ENCODE measurements at places on chromosomes 7 and 10.

- peaks cover 4% of the 10 kb centered on the region for H3K36me3 ChIP-seq
- H3K4me3 ChIP-seq: no peak overlapping the region
- no peaks in the 10 kb centered on the region for H3K27me3 ChIP-seq
- no peak overlapping the region for H3K27ac ChIP-seq
- no peak for DNase-seq
These were observed 39.9 kb downstream of the PLEKHA8 start for GRCh38 chr7:30068117-30068516.

GRCh38 chr10:58044072-58044471 lies 223.6 kb downstream of the IPMK start:
- H3K27me3 ChIP-seq: no peaks in the 10 kb centered on the region
- no peaks in the 10 kb centered on the region for H3K4me1 ChIP-seq
- H3K36me3 ChIP-seq: no peaks in the 10 kb centered on the region
- no peak overlapping the region for H3K27ac ChIP-seq

GRCh38 chr10:4337563-4337962 lies 488.4 kb upstream of the AKR1E2 start:
- no peak overlapping the region for H3K4me3 ChIP-seq
- H3K4me1 ChIP-seq: no peaks in the 10 kb centered on the region
- H3K27ac ChIP-seq: no peak overlapping the region
- DNase-seq: no peak
- no peaks in the 10 kb centered on the region for H3K36me3 ChIP-seq

DNA sequence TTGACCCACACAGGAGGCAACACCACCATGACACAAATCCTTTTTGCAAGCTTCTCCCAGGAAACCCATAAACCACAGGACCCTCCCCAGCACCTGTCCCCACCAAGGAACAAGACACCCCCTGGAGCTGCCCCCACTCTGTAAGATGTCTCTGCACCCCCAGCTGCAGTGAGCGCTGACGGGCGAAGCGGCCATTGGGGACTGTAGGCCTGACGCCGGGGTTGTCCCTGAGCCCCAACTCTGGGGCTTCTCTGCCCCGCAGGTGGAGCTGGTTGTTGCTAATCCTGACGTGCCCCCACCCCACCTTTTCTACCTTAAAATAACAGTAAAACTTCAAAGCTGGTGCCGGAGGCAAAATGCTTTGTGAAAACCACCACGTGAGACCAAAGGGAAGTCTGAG lies 94.7 kb upstream of the PPP2R2D start:
- no peaks in the 10 kb centered on the region for H3K4me1 ChIP-seq
- H3K4me3 ChIP-seq: no peak overlapping the region
- H3K36me3 ChIP-seq: no peaks in the 10 kb centered on the region
- H3K27me3 ChIP-seq: no peaks in the 10 kb centered on the region
- no peak for DNase-seq
- no peak overlapping the region for H3K27ac ChIP-seq

DNA sequence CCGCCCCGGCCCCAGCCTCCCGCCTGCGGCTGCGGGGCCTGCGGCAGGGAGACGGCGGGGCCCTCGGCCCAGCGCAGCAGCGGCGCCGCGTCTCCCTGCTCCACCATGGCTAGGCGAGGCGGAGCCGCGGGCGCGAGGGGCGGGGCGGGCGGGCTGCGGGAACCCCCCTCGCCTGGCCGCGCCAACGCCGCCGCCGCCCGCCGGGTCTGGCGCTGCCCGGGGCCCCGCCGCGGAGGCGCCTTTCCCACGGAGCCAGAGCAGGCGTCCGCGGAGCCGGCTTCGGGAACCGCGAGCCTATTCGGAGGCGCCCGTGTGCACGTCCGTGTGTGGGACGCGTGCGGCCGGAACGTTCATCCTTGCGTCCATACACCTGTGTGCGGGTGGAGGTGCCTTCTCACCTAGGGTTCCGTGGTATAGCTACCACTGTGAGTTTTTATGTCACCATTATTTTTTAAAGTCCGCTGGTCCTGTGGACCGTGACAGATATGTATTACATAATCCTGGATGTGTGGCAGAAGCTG lies at the start of gene DENND11:
Gene DENND11, minus strand, starts transcription at position 120 of the 521 bp plus-strand sequence. Its CDS starts 13 bp downstream, at position 107.
- H3K4me3 ChIP-seq: peak within 1 kb of the TSS; percentile 79
- peaks cover 41% of the 10 kb centered on the region for H3K4me1 ChIP-seq
- peak; percentile 63 for DNase-seq
- H3K27me3 ChIP-seq: peaks cover 2% of the 10 kb centered on the region

GRCh38 chr7:86925221-86925620 lies 134.2 kb downstream of the ELAPOR2 start:
- no peaks in the 10 kb centered on the region for H3K36me3 ChIP-seq
- no peak overlapping the region for H3K27ac ChIP-seq
- no peaks in the 10 kb centered on the region for H3K27me3 ChIP-seq
- no peaks in the 10 kb centered on the region for H3K4me1 ChIP-seq
- no peak overlapping the region for H3K4me3 ChIP-seq

DNA sequence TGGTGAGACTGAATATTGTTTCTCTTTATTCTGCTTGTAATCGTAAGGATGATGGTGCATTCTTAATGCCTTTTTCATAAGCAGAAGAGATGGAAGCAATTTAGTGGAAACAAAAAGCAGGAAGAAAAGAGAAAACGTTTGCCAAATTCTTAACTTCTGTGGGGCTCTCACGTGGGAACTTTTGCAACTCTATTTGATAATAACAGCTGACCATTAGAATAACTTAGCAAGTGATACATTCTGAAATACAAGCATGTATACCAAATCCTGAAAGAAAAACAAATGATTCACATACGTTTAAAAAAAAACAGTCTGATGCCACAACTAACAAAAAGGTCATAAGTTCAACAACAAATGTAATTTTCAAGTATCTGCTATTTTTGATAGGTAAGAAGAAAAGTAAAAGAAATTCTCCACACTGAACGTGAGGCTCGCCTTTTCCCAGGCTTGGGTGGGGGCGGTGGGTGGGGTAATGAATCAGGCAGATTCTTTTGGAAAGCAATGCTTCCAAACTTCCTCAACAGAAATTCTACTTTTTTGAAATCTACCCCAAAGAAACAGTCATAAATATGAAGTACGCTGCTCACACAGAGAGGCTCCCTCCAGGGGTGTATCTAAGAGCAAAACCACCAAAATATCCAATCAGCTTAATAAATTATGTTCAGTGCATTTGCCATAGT lies 446.2 kb upstream of the MGMT start:
- H3K27me3 ChIP-seq: no peaks in the 10 kb centered on the region
- H3K36me3 ChIP-seq: no peaks in the 10 kb centered on the region
- H3K27ac ChIP-seq: no peak overlapping the region
- DNase-seq: no peak
- no peaks in the 10 kb centered on the region for H3K4me1 ChIP-seq
- no peak overlapping the region for H3K4me3 ChIP-seq

GRCh38 chr7:4888161-4888560 lies 4.6 kb upstream of the RADIL start:
- no peaks in the 10 kb centered on the region for H3K36me3 ChIP-seq
- H3K4me3 ChIP-seq: no peak overlapping the region
- DNase-seq: no peak
- H3K4me1 ChIP-seq: no peaks in the 10 kb centered on the region
- H3K27me3 ChIP-seq: peaks cover 15% of the 10 kb centered on the region

DNA sequence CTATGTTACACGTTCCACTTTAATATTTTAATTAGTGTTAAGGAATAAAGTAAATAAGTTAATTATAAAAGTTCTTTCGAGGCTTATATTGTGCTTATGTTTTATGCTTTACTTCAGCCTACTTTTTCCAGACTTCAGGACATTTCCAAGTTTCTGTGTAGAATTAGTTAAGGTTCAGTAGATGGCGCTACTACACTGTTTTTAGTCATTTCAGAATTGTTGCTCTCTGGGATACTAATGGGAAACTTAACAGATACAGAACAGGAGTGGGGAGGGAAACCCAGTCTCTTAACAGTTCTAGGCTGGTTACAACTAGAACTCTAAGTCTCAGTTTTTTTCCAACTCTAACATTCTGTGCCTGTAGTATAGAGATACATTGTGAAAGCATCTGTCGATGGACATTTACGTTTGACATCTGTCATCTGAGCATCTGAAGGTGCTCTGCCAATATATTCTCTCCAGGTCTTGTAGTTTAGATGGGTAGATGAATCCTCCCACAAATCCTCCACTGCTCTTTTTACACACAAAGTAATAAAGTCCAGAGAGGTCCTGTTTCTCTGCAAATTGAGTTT lies 56.8 kb upstream of the FAM171A1 start:
- DNase-seq: no peak
- H3K27me3 ChIP-seq: peaks cover 4% of the 10 kb centered on the region
- H3K4me3 ChIP-seq: no peak overlapping the region
- H3K36me3 ChIP-seq: no peaks in the 10 kb centered on the region
- no peak overlapping the region for H3K27ac ChIP-seq

DNA sequence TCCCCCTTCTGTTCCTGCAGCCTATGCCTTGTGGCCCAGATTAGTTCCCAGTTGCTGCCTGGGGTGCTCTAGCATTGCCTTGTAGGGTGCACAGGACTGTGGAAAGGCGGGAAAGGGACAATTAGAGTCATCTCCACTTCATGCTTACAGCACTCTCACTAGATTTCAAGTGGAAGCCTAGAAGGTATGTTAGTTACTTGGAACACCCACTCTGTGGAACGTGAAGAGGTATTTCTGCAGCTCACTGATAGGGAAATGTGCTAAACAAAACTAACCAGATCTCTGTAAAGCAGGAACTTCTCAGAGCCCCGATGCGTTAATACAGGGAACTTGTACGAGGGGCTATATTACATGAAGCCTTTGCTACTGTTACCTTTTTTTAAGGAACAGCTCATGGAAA lies 19.4 kb downstream of the STMP1 start:
- peaks cover 8% of the 10 kb centered on the region for H3K4me1 ChIP-seq
- no peak overlapping the region for H3K4me3 ChIP-seq
- peaks cover 11% of the 10 kb centered on the region for H3K36me3 ChIP-seq
- DNase-seq: no peak

GRCh38 chr7:157622408-157623205 lies 285.8 kb downstream of the DNAJB6 start:
- no peak overlapping the region for H3K4me3 ChIP-seq
- H3K4me1 ChIP-seq: peaks cover 37% of the 10 kb centered on the region
- H3K27me3 ChIP-seq: no peaks in the 10 kb centered on the region
- H3K36me3 ChIP-seq: no peaks in the 10 kb centered on the region

DNA sequence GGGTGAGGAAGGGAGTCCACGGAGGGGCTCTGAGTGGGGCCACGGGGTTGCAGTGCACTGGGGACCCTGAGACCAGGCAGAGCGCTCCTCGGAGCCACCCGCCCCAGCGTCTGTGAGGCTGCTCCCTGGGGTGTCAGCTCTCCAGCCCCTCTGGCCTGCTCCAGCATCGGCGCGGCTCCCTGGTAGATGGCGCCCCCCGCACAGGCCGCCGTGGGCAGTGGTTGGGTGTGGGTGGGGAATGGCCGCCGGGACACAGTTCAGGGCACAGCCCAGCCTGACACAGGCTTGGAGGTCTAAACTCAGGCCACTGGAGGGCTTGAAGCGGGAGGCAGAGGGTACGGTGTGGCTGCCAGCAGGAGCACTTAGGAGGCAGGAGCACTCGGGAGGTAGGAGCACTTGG lies 222.6 kb upstream of the PPP2R2D start:
- no peaks in the 10 kb centered on the region for H3K4me1 ChIP-seq
- H3K36me3 ChIP-seq: no peaks in the 10 kb centered on the region
- H3K4me3 ChIP-seq: no peak overlapping the region
- DNase-seq: no peak

DNA sequence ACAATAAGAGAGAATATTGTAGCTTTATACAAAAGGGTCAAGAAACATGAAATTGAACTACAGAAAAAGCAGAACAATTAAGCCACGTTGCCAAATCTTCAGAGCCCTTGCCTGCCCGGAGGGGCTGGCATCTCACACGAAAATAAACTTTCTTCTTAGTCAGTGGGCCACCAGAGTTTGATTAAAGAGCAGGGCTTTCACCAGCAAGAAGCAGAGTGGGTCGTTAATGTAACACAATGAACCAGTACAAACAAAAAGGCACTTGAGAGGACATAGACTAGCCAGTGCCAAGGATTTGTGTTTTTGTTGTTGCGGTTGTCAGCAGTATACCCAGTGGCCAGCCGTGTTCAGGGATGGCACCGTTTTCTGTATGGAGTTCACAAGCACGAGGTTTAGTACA lies 155.4 kb downstream of the NRP1 start:
- DNase-seq: no peak
- peaks cover 14% of the 10 kb centered on the region for H3K27me3 ChIP-seq
- no peak overlapping the region for H3K27ac ChIP-seq
- peaks cover 20% of the 10 kb centered on the region for H3K4me1 ChIP-seq
- no peak overlapping the region for H3K4me3 ChIP-seq
